ENCODE measurements at places on chromosomes 13 and 19. TPM values are rescaled to one million over a fixed set of nuclear protein-coding genes. Genes with fewer than 3 reads are reported as not detected.

NLRP11 gene
- 0.14 TPM for polyA plus RNA-seq

DNA sequence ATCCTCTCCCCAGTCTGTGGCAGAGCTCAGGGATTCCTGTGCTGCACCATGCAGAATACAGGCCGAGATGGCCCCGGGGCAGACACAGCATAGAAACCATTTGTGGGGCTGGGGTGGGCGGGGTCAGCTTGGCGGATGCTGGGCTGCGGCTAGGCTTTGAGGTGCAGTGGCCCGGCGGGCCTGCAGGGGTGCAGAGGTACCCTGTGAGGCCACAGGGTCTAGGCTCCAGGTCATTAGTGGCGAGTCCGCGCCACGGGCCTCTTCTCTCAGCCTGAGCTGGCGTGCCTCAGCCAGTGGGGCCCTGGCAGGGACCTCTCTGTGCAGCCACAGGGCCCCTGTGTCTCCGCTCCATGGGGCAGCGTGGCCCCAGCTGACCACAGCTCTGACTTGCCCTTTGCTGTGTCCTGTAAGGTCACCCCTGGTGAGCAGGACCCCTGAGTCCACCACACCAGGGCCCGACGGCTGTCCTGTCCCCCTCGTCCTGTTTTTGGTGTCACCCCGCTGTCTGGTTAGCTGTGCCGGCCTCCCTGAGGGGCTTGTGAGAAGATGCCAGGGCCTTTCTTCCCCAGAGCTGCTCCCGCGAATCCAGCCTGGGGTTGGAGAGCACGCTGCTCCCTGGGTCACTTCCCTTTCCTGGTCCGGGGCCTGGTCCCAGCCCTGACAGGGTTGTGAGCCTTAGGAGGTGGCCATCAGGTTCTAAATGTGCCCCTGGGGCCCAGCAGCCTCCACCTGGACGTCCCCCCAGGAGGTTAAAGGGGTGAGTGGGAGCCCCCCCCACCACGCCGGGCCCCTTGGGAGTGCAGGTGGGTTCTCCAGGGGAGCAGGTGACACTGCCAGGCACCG lies 12.1 kb downstream of the KDM4B start:
- no peak for DNase-seq

LRP3 gene
- polyA plus RNA-seq = 18.4 TPM

GRCh38 chr19:42155796-42156195 lies 23.6 kb upstream of the POU2F2 start:
- no peak for DNase-seq

DNA sequence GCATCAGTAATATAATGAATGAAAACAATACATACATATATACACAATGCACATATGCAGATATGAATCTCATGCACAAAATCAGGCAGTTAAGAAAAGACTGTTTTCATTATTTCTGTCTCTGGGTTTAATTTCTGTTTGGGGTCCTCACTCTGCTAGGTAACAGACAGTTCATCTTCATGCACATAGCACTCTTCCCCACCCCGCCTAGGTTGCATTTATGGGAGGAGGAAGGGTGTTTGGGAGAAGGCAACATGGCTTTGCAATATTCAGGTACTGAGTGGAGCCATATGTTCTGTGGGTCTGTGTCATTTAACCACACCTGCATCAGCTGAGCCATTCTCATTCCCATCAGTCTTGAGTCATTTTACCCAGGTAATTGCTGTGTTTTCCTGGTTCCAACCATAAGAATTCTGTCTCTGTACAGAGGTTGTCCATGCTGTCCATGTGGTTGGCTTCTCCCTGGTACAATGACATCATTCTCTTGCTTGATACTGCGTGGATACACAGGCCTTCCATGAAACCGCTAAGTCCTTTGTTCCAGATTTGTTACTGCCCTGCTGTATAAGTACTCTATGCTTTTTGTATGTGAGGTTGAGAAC lies 45.3 kb downstream of the RFC3 start:
- DNase-seq = no peak

PLPPR2 gene
- 16.8 TPM for polyA plus RNA-seq

CCDC70 gene
- not detected for polyA plus RNA-seq

- DNase-seq = no peak
These were observed 187.5 kb upstream of the GPC6 start for GRCh38 chr13:93039131-93039530.

DNA sequence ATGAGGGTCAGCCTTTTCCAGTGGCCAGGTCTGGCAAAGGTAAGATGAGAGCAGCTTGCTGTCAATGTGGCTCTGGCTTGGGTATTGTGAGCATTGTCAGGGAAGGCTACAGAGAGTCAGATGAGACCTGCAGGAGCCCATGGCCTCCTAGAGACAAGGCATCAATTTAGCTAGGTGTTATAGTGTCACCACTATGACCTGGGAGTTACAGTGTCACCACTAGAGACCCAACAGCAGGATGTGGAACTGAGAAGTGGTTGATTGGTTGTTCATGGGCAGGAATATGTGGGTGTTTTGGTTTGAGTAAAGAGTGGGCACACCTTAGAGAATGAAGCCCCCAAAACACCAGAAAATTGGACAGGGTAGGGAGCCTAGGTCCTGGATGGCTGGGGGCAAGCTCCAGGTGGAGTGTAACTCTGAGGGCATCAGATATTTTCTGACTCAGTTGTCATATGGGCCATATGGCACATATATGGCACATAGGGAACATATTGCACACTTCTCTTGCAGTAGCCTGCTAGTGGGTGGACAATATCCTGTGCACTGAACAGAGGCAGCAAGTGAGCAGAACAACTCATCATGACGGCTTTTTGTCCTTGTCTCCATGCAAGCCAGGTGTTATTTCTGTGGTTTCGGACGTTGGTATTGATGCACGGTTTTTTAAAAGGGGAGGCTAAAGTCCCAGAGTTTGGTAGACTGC lies 46.3 kb upstream of the CEACAM21 start:
- no peak for DNase-seq

DNA sequence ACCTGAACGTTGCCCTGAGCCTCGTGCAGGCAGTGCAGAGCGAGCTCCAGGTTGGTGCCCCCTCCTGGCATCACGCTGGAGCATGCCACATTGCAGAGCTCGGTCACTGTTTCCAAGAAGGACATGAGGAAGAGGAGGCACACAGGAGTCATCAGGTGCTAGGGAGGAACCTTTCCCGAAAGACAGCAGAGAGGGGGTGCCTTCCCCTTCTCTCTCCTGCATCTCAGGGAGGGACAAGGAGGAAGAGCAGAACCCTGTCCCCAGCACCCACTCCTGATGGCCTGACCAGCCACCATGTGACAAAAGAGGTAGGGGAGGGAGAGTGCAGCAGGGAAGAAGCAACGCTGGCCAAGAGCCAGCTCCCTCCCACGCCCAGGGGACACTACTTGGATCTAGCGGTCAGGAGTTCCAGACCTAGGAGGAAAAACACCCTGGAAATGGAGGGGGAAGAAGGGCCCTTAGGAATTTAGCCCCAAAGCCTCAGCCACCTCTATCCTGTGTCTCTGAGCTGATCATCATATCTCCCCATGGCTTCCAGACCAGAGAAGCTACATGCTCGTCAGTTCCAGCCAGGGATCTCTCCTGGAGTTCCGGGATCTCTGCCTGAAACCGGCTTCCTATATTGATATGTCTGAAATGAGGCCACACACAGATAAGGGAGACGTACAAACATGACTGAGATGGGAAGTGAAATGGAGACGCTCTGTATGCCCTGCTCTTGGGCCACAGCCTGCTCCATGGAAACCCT lies 17.0 kb upstream of the NAPA start:
- DNase-seq = no peak

DNA sequence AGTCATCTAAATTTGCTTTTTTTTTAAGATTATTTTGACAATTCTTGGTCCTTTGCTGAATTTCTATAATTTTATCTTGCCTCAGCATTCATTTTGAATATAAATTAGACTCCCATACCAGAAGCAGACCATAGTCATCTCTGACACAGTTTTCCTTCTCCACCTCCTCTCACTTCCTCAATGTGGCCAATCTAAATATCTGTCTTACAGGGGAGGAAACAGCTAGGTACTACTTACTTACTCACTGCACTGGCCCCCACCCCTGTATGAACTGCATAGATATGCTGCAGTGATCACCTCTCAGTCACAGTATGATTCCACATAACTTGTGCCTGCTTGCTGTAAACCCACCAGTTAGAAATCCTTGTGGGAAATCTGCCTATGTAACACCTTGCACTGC lies 665.6 kb downstream of the FGF9 start:
- DNase-seq = no peak

ZNF540 gene
- polyA plus RNA-seq = 3.1 TPM

HRC gene
- polyA plus RNA-seq = 38.1 TPM

ADPRHL1 gene
- polyA plus RNA-seq = 5.2 TPM

DNA sequence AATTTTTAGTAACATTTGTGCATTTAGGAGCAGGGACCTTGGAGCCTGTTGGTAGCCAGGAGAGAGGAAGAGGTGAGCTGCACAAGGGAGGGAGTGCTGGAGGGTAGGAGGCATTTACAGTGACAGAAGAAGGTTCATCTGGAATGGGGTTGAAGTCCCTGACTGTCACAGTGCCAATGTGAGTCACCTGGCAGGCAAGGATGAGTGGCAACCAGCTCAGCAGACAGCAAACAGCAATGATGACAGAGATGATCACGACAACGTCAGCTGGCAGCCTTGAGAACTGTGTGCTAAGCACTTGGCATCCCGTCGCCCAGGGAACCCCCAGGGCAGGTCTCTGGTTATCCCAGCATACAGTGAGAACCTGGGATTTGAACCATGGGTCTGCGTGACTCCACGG lies 2.6 kb downstream of the OR10H5 start:
- DNase-seq = no peak

C3 gene
- polyA plus RNA-seq = 17.1 TPM

SPTBN4 gene
- 2.2 TPM for polyA plus RNA-seq

- DNase-seq = no peak
These were observed 603 bp upstream of the ZNF132 start for GRCh38 chr19:58440556-58440955.

GRCh38 chr13:55307909-55308308 lies 1832.8 kb upstream of the PRR20A start:
- no peak for DNase-seq

DNA sequence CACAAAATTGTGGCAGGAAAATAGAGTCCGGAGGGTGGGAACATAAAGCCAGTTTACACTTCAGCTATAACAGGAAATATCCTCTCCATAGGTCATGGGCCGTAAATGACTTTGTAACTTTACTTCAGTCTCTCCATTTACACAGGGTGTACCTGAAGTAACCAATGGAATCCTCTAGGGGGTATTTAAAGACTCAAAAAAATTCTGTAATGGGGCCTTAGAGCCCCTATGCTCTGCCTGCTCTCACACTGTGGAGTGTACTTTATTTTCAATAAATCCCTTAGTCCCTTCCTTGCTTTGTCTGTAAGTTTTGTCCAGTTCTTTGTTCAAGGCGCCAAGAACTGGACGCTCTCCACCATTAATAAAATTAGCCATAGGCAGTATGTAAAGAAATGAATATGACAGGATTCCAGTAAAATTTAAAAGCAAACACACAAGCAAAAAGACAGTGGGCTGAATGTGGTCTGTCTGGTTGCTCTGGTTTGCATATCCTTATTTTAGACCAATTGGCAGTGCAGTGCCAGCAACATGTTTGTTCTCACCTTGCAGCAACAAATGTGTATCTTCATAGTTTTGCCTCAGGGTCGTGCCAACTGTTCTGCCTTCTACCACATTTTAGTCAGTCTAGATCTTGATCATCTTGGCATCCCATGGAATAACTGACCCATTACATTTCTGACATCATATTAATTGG lies 801.5 kb upstream of the SPRY2 start:
- DNase-seq = no peak

GPR180 gene
- polyA plus RNA-seq = 8.1 TPM

CYP2A6 gene
- not detected for polyA plus RNA-seq

TRPC4 gene
- polyA plus RNA-seq = 4.4 TPM

DNA sequence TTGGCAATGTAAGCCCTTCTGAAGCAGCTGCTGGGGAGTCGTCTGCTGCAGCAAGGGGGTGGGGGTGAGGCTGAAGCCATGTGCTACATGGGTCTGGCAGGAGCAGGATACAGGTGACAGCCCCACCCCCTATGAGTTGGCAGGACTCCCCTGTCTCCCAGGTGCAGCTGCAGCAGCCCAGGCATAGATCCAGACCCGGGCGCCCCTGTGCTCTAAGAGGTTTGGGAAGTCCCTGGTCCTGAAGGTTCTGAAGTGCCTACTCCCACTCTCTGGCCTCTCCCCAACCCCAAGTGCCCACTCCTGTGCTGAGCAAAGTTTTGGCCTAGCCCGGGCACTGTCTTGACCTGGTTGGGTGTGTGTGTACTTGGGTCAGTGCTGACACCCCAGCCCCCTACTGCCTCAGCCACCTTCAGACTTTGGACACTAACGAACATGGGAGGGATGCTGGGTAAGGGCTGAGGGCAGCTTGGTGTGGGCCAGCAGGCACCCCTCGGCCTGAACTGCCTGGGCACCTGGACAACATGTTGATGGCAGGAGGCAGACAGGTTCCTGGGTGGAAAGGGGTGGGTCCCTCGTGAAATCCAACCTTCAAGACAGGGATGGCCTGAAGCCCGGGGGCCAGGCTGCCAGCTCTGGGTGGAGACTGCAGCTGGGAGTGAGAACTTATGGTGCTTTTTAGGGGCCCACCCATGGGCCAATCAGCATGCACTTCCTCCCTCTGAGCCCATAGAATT lies 54.1 kb upstream of the SLITRK6 start:
- DNase-seq = no peak

RFPL4A gene
- polyA plus RNA-seq = not detected

DNA sequence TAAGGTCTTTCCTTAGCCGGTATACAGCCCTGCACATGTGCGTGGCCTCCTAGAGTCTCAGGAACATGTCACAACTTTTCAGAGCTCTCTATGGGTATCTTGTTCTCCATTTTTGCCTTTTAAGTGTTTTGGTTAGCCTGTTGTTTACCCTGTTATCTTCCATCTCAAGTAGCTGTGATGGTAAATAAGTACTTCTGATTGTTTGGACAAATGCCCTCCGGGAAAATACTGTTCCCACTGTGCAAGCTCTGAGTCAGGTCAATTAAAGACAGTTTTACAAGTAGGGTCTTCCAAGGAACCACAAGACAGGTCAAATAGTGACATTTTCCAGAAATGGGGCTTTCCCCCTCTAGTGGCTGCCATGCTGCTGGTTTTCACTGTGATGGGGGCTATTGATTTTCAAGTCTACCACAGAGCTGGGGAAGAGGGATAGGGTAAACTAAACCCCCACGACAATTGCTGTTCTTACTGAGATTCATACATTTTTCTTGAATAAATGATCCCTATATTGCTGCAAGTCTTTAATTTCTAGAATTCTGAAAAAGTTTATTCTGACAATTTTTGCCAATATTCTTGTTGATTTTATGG lies 109.5 kb downstream of the TM9SF2 start:
- no peak for DNase-seq

C1QTNF9 gene
- polyA plus RNA-seq = 0.59 TPM
